ENCODE measurements at places on chromosomes 7 and 10.
A peak's percentile ranks its signal among the peaks of the same experiment; 100 is the strongest.

DNA sequence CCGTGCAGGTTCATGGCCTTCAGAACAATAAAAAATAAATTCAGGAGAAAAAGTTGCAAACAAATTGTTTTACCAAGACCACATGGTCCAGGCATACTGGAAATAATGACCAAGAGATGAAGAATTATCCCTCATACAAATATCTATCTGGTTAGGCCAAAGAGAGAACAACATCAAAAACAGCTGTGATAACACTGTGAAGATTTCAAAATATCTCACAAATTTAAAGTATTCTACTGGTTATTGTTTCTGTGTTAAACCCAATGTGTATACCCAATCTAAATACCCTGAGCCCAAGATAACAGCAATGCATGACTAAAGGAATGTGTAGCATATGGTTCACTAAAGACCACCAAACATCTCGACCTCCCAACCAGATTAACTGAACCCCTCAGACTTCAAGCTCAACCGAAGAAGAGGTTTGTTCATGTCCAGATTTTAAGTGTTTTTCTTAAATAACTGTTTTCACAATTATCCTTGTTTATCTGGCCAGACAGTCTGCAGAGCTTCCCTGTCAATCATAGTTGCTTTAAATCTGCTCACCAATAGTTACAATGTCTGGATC is 10.9 kb downstream of the OR9A2 start:
- no peak for DNase-seq

DNA sequence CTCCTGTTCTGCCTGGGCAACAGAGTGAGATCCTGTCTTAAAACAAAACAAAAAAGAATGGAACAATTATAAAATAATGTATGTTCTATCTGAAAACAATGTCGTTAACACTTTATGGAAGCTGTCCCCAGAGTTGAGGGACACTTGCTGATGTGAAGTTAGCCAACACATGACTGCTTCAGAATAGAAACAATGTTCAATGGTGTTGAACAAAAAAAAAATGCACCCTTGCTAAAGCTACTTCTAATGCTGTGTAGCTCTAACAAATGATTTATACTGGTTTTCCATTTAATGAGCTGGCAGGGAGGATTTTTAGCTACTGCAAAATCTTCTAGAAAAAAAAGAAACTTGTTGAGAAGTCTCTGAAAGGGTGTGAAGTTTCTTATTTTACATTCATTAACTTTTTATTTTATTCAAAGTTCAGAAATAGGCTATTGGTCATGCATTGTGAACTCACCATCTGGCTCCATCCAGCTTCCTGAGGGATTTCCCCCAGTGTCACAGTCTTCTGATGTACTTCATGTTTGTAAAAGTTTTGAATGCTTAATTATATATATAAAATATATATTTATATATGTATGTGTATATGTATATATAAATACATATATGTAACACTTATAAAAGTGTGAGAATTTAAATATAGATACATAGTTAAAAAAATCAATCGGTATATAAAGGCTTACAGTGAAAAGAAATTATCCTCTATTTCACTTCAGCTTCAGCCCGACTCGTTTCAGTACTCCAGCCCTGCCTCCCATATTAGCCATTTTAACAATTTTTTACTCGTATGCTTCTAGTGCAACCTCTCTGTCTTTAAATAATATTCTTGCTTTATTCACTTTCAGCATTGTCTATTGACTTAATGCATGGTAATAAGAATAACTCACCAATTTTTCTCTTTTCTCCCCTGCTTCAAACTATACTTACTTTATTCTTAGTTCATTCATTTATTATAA is 35.0 kb downstream of the HDAC9 start:
- no peak for DNase-seq

- no peak for DNase-seq
Measured at GRCh38 chr7:51847461-51848134, 531.0 kb upstream of the COBL start.

- no peak for DNase-seq
Measured at GRCh38 chr10:33715303-33715975, 381.0 kb upstream of the NRP1 start.

- no peak for DNase-seq
Measured at GRCh38 chr10:2619916-2620315, 447.4 kb upstream of the PFKP start.

- DNase-seq = no peak
Measured at GRCh38 chr10:15158448-15158847, 10.0 kb downstream of the NMT2 start.

- no peak for DNase-seq
Measured at GRCh38 chr7:127820732-127821085, 168.7 kb downstream of the SND1 start.

DNA sequence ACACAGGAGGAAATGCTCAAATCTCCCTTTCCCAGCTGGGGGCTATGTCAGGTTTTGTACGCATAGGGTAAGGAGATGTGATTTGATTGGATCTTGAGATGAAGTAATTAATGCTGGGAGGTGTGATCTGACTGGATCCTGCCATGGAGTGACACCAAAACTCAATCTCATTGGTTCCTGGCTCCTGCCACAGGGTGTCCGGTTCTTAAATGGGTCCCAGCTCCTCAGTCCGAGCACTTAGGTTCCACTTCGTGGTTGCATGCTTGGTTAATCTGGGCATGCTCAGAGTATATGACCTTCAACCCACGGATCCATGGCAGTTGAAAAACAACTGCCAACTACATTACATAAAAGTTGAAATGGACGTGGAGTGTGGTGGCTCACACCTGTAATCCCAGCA is 3.1 kb upstream of the ZNF12 start:
- no peak for DNase-seq

DNA sequence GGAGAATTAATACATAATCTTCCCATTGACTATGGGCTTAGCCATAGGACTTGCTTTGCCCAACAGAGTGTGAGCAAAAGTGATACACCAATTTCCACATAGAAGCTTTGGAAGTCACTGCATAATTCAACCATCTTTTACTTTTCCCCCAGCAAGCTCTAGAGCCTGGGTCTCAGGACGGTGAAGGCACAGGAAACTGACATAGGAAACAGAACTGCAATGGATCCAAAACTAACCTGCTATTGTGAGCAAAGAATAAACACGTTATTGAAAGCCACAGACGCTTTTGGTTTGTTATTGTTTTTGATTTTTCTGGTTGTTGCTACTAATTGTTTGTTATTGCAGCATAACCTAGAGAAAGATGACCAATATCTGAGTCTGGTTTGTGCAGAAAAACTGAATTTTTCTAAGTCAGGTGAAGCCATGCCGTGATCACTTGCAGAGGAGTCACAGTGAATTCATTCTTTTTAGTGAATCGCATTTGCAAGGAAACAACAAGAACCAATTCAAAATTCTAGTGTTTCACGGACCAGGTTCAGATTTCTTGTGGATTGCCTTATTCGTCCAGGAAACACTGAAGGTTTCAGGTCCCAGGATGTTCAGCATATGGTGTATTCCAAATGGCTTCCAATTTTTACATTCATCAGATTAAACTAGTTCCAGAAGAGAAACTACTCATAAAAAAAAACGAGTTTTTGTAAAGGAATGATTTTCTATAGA is 52.8 kb downstream of the CUBN start:
- no peak for DNase-seq

DNA sequence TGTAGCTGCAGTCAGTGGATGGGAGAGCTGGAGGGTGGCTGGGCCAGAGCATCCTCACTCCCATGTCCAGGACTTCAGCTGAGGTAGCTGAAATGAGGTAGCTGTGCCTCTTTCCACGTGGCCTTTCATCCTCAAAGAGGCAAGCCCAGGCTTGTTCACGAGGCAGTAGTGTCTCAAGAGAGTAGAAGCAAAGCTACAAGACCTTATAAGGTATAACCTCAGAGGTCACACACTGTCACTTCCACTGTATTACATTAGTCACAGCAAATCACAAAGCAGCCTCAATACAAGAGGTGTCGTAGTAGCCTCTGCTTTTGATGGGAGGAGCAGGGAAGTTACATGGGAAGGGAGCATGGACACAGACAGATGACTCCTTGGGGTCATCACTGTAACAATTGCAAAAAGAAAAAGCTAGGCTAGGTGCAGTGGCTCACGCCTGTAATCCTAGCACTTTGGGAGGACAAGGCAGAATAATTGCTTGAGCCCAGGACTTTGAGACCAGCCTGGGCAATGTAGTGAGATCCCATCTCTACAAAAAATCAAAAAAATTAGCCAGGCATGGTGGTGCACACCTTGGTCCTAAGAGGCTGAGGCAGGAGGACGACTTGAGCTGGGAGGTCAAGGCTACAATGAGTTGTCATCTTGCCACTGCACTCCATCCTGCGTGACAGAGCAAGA is 97.5 kb downstream of the SKIDA1 start:
- peak; percentile 21 for DNase-seq

DNA sequence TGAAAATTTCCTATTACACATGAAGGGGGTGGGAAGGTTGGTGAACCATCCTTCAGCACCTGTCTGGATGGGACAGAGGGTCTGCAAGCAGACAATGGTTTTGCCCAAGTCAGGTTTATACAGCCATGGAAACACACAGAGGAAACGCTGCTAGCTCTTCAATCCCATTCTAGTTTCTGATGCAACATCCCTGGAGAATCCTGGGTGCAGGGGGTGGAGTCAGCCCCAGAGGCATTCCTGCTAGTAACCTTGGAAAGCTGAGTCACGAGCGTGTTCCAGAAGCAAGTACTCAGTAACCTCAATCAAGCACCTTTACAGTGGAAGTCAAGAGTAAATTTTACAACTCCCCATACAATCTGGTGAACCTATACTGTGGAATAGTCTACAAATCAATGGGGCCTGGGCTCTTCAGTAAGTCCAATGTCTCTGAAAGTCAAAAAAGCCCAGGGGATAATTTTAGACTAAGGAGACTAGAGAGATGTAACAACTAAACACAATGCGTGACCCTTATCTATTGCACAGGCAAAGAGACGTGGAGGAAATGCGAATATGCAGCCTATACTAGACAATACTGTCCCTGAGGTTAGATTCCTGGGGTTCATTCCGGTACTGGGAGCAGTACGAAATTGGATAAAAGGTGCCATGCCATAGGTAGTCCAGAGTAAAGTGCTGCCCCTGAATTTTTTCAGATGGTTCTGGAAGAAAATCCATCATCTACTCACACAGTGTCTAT is 95.4 kb downstream of the ZRANB1 start:
- DNase-seq = peak; percentile 48

GRCh38 chr7:92613214-92613613 is 23.0 kb upstream of the FAM133B start:
- DNase-seq = no peak

DNA sequence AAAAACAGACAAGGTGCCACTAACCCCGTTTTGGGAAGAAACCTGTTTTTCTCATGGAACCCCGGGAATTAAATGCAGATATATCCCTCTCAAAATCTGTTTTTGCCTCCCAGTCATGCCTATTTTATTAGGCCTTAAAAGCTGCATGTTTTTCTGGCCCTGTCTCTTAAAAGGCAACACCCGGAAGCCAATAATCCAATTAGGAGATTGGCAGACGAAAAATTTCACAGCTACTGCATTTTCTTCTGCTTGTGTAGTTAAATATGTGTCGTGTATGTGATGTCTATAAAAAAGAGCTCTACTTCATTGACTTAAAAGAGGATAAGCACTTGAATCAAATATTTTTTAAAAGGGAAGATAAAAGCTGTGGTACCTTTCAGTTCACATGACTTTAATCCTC is 31.9 kb upstream of the OPTN start:
- DNase-seq = no peak

GRCh38 chr7:23191022-23191421 is 9.2 kb downstream of the NUP42 start:
- DNase-seq = no peak

DNA sequence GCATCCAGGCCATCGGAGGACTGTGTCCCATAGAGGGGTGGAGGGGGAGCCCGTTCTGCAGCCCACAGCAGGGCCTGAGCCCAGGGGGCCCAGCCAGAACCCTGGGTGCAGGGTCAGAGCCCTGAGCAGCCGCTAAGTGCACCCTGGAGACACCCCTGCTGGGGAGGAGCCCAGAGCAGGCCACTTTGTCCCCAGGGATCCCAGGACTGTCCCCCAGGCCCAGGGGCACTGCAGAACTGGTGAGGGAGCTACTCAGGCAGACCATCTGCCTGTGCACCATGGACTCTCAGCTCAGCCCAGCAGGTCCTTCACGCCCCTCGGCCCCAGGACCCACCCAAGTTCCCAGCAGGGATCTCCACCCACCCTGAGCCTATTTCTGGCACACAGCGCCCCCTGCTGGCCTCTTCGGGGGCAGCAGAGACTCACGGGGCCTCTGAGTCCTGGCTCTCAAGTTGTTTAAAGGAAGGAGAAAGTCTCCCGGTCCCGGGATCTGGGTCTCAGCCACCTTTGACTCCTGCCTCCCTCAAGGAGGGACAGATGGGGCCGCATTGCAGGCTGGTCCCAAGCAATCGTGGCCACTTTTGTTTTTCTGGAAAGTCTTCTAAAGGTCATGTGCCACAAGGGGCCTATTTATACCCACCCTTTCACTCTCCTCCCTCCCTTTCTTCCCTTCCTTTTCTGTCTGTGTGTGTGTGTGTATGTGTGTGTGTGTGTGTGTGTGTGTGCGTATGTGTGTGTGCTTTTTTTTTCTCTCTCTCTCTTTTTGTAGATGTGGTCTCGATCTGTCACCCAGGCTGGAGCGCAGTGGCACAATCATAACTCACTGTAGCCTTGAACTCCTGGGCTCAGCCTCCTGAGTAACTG is 90.3 kb downstream of the MYL10 start:
- peak; percentile 62 for DNase-seq

DNA sequence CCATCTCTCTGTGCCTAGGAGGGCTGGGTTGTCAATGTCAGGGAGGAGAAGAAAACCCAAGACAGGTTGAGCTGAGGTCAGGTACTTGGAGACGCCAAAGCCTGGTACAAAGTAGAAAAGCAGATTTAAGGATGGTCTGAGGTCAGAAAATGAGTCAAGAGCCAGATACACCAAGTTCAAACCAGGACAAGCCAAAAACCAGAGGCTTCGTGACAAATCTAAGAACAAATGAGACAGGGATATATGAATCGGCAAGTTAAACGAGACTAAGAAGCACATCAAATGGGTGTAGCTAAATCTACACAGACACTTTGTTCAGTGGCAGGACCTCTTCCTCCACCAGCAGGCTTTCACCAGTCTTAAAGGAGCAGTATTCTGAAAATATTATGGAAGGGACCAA is 34.2 kb downstream of the C7orf33 start:
- no peak for DNase-seq

GRCh38 chr7:5665094-5666025 is 116.1 kb downstream of the RNF216 start:
- peak; percentile 91 for DNase-seq

GRCh38 chr7:156505876-156506275 is 134.7 kb upstream of the RNF32 start:
- no peak for DNase-seq

All from HTR-8/SVneo (cell line).